Skin of body (tissue), 3 donors: ENCODE measurements at places on chromosomes 11 and 22.

- no peak for DNase-seq
Measured at GRCh38 chr11:130826572-130826971, 89.7 kb downstream of the SNX19 start.

DNA sequence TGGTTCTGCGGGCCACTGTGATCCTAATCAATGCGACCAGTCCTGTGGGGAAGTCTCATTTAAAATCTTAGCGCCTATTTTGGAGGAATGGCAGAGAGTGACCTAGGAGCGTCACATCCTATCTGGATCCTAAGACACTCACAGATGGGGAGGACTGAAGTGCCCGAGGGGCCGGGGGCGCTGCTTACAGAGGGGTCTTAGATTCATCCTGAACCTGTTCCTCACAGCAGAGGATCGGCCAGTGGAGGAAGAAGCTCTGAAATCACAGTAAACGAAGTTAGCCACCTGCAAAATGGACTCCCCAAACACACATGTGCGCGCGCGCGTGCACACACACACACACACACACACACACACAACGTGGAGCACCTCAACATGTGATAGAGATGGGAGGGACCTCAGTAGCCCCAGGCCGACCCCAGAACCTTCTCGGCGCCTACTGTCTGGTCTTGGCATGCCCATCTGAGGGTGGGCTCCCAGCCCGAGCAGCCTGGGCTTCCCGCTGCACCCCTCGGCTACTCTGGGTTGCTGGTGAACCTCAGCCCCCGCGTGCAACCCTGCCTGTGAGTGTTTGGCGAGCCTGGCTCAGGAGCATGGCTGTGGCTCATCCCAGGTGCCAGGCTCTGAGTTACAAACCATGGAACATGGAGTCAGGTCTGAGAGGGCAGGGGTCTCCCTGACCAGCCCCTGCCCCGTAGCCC is 613.3 kb downstream of the TBC1D22A start:
- no peak for DNase-seq

- no peak for DNase-seq
Measured at GRCh38 chr22:38118182-38118581, 7.7 kb upstream of the BAIAP2L2 start.

GRCh38 chr11:21268036-21268435 is 598.6 kb downstream of the NELL1 start:
- no peak for DNase-seq

- DNase-seq: peak; percentile 33
Measured at GRCh38 chr11:33857933-33858371, 33.9 kb downstream of the LMO2 start.
